ENCODE measurements at places on chromosomes 1 and 21.

GRCh38 chr1:172401477-172401876 is 19.0 kb upstream of the C1orf105 start:
- no peak for DNase-seq

DNA sequence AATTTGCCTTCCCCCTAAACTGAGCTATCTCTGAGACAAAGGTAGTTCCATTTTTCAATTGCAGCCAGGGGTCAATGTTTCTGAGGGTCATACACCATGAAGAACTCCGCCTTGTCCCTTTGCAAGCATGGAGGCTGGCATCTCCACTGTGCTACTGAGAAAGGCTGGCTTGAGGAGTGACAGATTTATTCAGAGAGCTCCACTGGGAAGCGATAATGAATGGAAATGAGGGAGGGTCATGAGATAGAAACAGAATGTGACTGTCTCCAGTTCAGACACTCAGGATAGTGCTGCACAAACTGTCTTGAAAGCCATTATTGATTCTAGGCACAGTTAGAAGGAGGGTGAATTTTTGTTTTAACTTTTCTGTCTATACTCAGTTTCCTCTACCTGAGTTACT is 197.5 kb downstream of the ZNF326 start:
- DNase-seq, result no peak

GRCh38 chr1:212305342-212305741 is 20.1 kb downstream of the PPP2R5A start:
- no peak for DNase-seq

- DNase-seq, result no peak
Measured at GRCh38 chr1:219283541-219283940, 109.9 kb downstream of the LYPLAL1 start.

DNA sequence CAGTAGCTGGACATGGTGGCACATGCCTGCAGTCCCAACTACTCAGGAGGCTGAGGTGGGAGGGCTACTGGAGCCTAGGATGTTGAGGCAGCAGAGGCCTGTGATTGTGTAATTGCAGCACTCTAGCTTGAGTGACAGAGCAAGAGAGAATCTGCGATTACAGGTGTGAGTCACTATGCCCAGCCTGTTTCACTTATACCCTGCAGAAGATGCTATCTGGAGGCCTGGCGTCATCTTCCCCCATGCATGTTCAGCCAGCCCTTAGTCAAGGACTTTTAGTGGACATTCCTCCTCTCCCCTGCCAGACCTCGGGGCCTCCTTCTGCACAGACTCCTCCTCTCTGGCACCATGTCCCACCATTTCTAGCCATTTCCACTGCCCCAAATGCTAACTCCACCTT is 36.3 kb upstream of the RCC2 start:
- no peak for DNase-seq

- DNase-seq, result no peak
Measured at GRCh38 chr1:6059866-6060265, 14.2 kb downstream of the KCNAB2 start.

DNA sequence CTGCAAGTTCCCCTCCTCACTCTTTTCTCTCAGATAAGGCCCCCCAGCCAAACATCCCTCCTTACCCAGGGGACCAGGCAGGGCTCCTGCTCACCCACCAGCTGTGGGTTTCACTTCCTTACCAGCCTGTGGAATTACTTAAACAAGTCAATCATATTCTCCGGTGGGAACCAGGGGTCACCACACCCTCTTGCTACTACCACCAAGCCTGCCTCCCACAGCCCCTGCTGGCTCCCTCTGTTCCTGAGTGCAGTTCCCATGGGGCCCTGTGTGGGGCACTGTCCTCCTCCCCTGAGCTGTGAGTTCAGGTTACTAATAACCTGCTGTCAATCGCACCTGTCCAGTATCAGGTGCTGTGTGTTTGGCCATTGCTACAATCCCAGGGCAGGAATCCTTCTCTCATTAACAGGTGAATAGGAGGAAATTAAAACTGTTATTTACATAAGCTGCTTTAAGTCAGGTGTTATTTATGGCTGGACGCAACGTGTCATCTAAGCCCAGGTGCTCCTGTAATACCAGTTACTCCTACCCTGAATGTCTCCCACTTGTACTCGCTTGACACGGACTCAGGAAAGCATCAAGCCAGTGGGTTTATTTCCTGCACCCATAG is 53.1 kb upstream of the LBR start:
- DNase-seq, result no peak
